Hematopoietic multipotent progenitor cell treated with erythropoietin and hydrocortisone succinate and interleukin-3 and kit ligand, for 15 days (in vitro differentiated cells): ENCODE measurements at places on chromosomes 5 and 9.
A peak's percentile ranks its signal among the peaks of the same experiment; 100 is the strongest.

DNA sequence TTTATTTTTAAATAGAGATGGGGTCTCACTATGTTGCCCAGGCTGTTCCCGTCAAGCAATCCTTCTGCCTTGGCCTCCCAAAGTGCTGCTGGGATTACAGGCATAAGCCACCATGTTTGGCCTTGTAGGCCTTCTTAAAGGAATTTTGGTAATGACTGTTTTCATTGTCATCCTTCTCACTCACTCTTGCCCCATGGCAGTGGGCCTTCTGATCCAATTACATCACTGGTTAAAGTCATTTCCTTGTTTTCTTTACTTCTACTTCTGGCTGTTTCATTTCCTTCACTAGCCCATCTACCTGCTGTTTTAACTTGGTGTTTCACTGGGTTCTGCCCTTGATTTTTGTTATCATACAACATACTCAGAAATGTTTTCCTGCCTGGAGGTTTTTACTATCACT is 20.1 kb upstream of the NIM1K start:
- DNase-seq, result no peak

DNA sequence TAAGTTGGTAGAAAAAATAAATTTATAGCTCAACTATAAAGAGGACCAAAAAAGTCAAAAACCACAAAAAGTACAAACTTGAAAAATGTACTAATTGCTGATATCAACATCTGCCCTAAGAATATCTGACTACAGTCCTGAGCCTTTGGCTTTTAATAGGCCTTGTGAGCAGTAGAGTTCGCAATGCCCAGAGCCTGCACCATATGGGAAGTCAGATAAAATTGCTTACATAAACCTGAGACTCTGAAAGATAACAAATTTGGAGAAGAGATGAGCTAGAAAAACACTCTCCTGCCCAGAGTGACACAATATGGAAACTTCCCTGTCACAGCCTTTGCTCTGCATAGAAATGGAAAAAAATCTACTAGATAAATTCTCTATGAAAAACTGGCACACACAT is 368.0 kb upstream of the GRIN3A start:
- peak; percentile 13 for DNase-seq

- DNase-seq, result peak; percentile 79
Measured at GRCh38 chr9:34252670-34253459, 74.0 kb downstream of the UBAP1 start.

DNA sequence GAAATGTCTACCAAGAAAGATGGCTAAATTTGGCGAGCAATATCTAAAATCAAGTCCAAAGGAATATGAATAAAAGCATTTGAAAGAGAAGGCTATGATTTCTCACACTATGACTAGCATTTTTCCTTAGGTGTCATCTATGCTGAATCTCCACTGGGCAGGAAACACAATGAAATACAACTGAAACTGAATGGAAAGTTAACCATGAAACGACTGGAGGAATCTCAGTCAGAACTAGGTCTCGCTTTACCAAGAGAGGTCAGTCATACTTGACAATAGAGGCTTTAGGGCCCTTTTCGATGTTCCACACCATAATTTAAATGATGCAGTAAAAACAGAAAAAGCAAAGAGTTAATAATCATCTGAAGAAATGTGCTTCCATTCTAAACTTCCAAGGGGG is 339.0 kb downstream of the PDE4D start:
- no peak for DNase-seq

GRCh38 chr5:143445776-143446175 is 42.3 kb upstream of the NR3C1 start:
- no peak for DNase-seq

GRCh38 chr9:36993933-36994764 is 39.9 kb downstream of the PAX5 start:
- no peak for DNase-seq

- DNase-seq, result no peak
Measured at GRCh38 chr9:126806336-126806735, 1.5 kb downstream of the ZBTB43 start.

DNA sequence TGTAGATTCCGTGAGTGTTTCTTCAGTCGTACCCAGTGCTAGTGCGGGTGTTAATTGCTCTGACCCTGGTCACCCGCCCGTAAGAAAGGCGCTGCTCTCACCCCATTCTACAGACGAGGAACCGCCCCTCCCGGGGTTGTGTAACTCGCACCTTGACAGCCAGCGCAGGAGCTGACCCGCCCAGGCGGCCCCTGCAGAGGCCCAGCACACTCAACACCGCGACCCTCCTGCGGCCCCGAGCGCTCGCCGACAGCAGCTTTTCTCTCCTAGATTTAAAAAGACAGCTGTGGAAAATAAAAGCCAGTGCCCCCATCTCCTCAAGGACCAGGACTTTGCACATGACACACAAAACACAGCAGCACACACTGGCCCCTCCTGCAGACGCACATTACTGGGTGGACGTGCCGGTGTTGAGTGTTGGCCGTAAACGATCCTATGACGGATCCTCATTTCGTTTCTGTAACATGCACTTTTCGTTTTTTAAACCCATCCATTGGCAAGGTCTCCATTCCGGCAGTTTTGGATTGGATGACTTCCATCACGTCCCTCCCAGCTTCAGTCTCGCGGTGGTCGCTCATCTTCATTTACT is 22.9 kb downstream of the OR2V2 start:
- no peak for DNase-seq

DNA sequence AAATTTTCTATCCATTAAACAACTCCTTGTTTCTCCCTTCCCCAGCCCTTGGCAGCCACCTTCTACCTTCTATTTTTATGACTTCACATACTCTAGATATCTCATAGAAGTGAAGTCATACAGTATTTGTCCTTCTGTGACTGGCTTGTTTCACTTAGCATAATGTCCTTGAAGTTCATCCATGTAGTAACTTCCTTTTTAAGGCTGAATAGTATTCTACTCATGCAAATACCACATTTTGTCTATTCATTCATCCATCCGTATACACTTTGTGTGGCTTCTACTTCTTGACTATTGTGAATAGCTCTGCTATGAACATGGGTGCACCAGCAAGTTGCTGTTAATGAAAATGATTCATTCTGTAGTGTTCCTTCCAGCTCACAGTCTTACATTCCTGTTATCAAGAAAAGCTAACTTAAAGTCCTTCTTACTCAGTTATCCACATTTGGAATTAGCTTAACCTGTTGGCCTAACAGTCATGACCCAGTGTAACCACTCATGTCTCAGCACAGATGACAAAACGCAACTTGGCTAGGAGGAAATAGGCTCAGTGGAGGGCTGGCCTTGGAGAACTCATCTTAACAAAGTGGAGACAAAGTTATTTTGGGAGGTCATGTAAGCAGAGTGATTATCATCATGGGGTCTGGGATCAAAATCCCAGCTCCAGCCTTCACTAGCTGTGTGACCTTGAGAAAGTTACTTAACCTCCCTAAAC is 129.7 kb upstream of the MAP3K1 start:
- DNase-seq, result no peak

DNA sequence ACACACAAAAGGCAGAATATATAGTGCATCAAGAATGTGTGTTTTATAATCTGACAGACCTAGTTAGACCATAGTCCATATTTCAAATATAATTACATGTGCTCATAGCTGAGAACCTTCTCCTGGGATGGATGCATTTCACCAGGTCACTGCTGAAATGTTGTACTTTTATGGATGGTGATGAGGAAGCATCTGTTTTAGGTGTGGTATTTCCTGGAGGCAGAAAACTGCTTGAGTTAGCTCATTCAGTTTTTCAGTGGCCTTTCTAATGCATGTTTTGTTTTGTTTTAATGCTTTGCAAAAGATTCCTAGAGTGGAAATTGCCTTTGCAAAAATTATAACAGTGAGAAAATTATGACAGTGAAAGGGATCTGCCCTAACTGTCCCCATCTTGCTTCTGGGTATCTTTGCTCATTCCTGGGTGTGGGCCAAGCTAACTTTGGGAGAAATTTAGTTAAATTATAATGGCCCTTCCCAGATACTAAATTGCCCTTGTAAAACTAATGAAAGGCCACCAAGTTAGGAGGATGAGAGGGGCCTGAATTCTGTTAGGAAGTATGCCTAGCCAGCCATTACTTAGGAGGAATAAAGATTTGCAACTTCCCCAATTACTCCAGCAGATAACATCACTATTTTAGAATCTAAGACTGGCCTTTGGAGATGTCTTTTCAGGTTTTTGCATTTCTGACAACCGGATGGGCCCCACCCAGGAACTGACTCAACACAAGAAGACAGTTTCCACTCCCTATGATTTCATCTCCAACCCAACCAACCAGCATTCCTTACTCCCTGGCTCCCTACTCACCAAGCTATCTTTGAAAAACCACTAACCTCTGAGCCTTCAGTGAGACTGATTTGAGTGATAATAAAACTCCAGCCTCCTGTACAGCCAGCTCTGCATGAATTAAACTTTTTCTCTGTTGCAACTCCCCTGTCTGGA is 7.0 kb upstream of the IL12B start:
- no peak for DNase-seq

DNA sequence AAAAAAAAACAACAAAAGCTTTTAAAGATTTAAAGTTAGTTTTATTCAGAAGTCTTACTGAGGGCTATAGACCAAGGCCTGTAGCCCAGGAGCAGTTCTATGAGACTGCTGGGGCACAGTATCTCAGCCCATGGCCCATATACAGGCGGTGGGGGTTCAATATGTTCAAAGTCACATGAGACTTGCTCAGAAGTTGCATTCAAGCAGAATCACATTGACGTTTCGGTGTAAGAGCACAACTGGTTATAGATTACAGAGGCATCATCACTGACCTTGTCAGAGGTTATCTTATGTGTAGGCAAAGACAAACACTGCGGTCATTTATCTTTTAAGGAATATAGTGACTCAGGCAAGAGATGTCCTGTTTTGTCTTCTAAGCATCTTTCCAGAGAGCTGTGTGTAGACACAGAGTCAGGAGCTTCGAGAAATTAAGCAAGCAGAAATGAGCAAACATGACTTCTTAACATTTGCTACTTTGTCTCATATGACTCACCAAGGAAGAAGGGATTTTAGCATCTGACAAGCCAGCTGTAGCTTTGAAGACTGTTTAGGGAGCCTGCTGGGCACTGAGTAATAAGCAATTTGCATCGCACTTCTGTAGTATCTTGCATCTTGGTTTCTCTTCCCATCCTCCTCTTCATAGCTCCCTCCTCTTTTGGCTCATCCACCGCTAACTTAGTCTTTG is 12.9 kb upstream of the F2RL1 start:
- DNase-seq, result no peak

DNA sequence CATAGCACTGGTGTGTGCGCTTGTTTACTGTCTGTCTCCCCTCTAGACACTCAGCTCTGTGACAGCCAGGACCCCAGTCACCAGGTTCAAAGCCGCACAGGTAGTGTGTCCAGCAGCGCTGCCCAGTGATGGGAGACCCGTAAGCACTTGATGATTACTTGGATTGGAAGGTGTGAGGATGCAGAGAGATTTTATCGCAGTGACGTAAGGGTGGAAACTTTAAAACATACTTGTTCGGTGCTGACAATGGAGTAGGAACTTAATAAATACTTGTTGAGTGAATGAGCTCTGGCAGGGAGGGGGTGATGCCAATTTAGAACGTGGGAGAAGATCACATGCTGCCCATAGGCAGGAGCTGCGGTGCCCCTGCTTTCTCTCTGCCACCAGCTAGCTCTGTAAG is 99.2 kb upstream of the PITX1 start:
- no peak for DNase-seq

GRCh38 chr5:22598796-22599195 is 254.3 kb downstream of the CDH12 start:
- DNase-seq, result no peak

DNA sequence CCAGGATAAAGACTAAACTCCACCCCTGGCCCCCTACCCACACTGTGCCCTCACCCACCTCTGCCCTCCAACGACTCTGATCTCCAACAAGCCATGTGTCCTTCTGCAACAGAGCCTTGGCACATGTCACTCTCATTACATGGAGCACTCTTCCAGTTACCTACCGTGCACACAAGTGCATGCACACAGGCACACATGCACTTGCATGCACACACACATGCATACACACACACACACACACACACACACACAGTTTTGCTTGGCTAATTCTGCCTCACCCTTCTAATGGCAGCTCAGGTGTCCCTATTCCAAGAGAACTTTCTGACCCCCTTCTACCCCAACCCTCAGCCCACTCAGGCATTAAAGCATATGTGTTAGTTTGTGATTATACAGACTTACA is 19.6 kb downstream of the GALNT10 start:
- DNase-seq, result no peak

DNA sequence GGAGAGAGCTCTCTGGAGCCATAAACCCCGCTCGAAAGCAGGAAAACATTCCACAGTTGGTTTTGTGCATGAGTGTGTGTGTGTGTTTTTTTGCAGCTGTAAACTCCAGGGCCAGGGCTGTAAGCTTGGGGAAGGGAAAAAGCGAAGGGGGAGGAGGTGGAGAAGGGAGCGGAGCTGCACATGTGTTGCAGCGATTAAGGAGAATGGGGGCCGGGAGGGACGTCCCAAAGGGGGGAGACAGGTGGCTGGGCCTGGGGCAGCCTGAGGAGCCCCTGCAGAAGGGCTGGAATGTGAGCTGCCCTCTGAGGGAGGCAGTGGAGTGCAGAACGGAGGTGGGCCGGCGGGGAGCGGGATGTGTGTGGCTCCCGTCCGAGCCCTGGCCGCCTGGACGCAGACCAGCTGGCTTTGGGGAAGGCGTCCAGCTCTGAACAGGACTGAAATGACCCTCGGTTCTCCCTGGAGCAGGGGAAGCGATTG is 2.7 kb upstream of the MYMK start:
- DNase-seq, result no peak

- no peak for DNase-seq
Measured at GRCh38 chr5:82885627-82886389, 191.4 kb downstream of the TMEM167A start.

- DNase-seq, result no peak
Measured at GRCh38 chr5:149303210-149303609, 31.6 kb downstream of the AFAP1L1 start.

GRCh38 chr9:109311286-109311685 is 9.6 kb downstream of the EPB41L4B start:
- DNase-seq, result no peak

GRCh38 chr9:137294681-137295237 is 7.3 kb downstream of the NRARP start:
- DNase-seq, result no peak
